ENCODE measurements at places on chromosomes 6 and 20. TPM values are rescaled to one million over a fixed set of nuclear protein-coding genes. Genes with fewer than 3 reads are reported as not detected.

SLC22A3 gene
- not detected for total RNA-seq

GRCh38 chr6:144104898-144105487, 9.6 kb upstream of the SF3B5 start:
- peak; percentile 81 for DNase-seq

- no peak for DNase-seq
Measured at GRCh38 chr6:85389151-85389797, 60.6 kb upstream of the NT5E start.

GRCh38 chr6:148851683-148852556, 105.1 kb downstream of the UST start:
- DNase-seq: no peak

DNA sequence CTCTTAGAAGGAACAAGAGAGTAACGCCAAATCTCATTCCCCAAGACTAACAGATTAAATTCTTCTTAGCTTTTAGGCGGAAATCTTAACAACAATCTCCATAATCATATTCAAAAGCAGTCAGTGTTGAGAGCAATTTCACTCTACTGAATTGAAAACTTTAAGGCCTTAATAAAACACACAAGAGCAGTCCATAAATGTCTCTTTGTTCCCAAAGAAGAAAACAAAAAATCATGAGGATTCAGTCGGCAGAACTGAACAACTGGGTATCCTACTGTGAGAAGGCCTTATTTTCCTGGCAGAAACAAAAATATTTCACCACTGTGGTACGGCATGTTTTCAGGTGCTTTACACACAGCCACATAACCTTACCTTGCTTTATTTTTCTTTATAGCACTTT, 14.4 kb downstream of the ABHD12 start:
- DNase-seq: no peak

GRCh38 chr20:62164879-62165761, 17.7 kb upstream of the MTG2 start:
- DNase-seq: no peak

CRYBG1 gene
- 47.2 TPM for total RNA-seq

RIMS4 gene
- total RNA-seq: not detected

DNA sequence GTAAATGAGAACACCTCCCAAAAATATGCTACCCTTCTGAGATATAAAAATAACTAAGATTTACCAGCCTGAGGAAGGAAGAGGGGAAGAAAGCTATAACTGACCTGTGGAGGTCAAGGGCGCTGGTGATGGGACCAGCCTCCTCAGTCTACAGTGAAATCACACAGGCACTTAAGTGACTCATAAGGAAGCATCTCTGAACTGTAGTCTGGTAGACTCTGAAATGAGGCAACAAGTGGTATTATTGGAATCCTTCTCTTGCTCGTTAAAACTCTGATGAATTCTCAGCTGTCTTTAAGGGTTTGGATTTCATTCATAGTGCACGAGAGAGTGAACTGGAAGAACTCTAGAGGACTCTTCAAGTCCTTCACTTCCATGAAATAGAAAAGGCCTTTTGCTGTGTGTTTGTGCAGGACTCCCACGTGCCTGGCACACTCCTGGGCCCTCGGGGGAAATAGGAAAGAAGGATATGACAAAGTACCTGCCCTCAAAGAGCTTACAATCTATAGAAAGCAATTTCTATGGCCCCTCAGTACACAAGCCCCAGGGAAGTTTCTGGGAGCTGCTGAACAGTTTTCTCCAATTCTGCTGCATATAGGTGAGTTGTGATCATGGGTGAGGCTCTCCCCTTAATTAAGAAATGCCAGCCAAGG, 231.8 kb upstream of the RREB1 start:
- no peak for DNase-seq

COL21A1 gene
- total RNA-seq: not detected

DNA sequence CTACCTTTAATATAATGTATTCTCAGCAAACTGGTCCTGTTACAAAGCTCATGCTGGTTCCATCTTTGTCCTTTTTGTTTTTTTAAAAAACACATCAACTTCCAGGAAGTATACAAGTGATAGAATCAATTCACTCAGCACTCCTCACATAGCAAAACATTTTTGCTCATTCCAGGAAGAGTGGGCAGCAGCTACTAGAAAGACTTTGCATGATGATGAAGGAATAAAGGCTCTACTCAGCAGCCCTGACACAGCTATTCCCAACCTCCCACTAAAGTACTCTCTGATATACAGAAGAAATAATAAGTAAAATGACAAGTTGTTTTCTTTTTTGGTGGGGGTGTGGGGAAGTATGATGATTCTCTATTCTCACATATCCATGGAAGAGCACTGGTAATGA, 61.2 kb downstream of the RGS17 start:
- no peak for DNase-seq

- DNase-seq: peak; percentile 6
Measured at GRCh38 chr6:101396548-101397173, 3.2 kb downstream of the GRIK2 start.

DNA sequence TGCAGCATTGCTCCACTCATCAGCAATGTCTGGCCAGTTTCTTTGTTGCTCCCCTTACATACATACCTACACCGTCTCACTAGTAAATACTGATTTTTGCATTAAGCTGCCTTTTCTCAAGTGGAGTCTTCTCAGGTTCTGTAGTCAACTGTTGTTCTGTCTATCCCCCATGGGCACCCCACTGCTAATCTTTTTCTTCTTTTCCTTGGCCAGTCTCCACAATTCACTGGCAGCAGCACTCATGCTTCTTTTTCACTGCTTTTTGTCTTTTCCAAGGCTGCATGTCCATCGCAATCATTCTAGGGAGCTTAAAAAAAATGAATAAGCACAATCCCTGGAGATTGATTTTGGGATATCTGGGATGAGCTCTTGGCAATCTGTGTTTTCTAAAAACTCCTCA, 10.3 kb upstream of the ERVFRD-1 start:
- DNase-seq: no peak

DNA sequence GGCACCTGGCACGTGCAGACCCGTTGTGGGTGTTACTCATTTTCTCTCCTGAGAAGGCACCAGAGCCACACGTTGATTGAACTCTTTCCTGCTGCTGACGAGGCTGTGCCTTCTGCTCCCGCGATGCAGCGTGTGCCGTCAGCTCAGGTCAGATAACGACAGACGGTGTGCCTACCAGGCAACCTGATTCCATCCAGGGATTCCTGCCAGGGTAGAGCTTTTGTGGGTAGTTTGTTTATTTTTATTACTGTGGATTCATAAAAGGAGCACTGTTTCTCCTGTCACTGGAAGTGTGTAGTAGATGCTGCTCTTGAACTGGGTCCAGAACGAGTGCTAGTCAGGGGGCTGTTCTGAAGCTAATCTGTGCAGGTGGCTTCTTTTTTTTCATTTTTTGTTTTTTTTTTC, 20.7 kb downstream of the PRPF6 start:
- DNase-seq: no peak

GRCh38 chr6:136051140-136051775, 198.9 kb downstream of the MTFR2 start:
- no peak for DNase-seq

SAMD5 gene
- total RNA-seq: not detected

DNA sequence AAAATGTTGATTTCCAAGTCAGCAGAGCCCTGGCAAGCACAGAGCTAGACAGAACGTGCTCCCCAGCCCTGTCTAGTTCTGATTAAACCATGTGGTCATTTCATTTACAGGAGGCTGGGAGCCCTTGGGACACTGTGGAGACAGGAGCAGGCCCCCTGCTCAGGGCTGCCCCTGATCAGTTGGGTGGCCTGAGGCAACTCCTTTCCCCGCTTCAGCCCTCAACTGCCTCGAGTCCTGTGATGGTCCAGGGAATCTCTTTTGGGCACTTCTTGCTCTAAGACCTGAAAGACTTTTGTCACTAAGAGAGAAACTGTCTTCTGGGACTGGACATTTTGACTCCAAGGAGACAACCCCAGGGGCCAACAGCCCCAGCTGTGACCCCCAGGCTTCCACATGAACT, 13.5 kb downstream of the DYNLRB1 start:
- DNase-seq: no peak

- DNase-seq: no peak
Measured at GRCh38 chr6:166369782-166370181, 13.0 kb downstream of the MPC1 start.

SEL1L2 gene
- total RNA-seq: not detected

GRCh38 chr6:134458857-134459657, 141.1 kb upstream of the SGK1 start:
- DNase-seq: no peak

ID4 gene
- total RNA-seq: not detected

BTN1A1 gene
- total RNA-seq: 0.74 TPM

LSM14B gene
- 55.0 TPM for total RNA-seq

PTK7 gene
- not detected for total RNA-seq

GRCh38 chr6:145699462-145699861, 35.9 kb downstream of the EPM2A start:
- DNase-seq: no peak

GRCh38 chr6:43298565-43299337, 691 bp downstream of the SLC22A7 start:
- DNase-seq: no peak

ARID1B gene
- total RNA-seq: 297 TPM

CHMP4B gene
- 81.6 TPM for total RNA-seq

DNA sequence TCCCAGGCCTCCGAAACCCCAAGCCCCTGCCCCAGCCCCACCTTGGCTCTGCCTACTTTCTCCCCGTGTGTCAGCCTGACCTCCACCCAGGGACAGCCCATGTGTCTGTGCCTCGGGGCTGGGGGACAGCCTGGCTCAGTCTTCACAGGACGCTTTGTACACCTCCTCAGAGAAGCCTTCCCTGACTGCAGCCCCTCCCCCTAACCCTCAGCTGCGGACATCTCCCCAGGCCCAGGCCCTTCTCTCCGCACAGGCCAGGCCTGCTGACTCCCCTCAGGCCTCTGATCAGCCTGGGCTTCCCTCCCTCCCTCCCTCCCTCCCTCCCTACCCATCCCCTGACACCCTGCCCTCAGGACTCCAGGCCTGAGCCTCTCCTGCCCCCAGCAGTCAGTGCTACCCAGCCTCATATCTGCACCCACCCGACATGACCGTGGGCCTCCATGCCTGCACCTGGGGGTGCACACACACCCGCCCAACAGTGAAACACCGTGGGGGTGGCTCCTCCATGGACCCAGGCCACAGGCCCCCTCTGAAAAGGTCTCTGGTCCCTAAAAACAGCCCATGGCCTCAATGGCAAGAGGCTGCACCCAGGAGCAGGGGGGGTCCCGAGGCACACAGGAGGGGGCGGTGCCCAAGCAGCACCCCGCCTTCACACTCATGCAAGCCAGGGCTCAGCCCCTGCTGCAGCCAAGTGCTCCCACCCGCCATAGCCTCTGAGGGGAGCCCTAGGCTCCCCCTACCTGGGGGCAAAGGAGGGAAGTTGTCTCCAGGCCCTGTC, 12.9 kb downstream of the LAMA5 start:
- no peak for DNase-seq

- no peak for DNase-seq
Measured at GRCh38 chr20:61760321-61760720, 305.4 kb downstream of the TAF4 start.

SCRT2 gene
- total RNA-seq: not detected

SLC35B2 gene
- 30.0 TPM for total RNA-seq

DNA sequence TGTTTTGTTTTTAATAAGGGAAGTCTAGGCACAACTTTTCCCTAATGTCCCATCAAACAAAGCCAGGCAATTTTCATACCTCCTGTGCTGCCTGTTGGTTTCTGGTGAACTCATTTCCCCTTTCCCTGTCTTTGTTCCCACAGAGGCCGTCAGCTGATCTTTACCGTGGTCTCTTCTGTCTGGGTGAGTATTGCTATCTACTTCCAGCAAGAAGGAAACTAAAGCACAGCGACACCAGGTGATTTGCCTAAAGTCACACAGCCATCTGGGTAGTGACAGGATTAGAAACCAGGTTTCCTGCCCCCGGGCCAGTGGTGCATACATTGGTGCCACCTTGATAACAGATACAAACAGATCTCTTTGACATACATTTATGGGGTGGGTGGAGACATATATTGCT, 59.6 kb downstream of the RAB44 start:
- DNase-seq: peak; percentile 80

TMEM74B gene
- 0.73 TPM for total RNA-seq

NKX2-4 gene
- not detected for total RNA-seq

DNA sequence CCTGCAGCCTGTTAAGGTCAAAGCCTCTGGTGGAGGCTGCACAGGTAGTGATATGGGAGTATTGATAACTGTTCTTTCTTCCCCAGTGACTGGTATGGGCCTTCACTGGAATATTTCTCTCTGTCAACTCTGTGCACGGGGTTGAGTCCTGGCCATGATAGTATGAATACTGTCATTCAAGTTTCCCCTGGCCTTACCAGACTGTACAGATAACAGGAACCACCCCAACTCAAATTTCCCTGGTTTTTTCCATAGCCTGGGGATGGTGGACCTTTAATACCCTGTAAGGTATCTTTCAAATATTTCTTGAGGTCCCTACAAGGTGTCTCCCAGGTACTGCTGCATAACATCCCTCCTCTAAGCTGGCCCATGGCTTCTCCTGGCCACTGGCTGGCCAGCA, 51.4 kb upstream of the TNFAIP3 start:
- no peak for DNase-seq

TFAP2A gene
- not detected for total RNA-seq

SLC9A8 gene
- total RNA-seq: 24.2 TPM

SLC17A2 gene
- not detected for total RNA-seq

DNA sequence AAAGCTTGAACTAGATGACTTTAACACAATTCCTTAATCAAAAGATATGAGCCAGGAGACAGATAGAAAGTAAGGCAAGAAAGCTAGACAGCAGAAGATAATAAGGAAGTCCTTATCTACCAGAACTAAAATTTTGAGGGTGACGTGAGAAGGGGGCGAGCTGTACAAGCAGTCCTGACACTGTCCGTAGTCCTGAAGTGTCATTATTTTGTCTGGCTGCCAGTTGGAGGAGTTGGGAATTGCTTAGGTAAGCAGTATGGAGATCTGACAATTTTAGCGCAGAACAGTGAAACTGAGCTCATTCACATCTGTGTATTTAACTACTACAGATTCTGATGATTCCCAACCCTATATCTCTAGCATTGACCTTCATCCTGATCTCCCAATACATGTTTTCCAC, 25.8 kb upstream of the CEP85L start:
- no peak for DNase-seq

TPD52L1 gene
- not detected for total RNA-seq

- DNase-seq: peak; percentile 67
Measured at GRCh38 chr6:63636518-63637021, 968 bp downstream of the PHF3 start.

- DNase-seq: peak; percentile 49
Measured at GRCh38 chr20:32359633-32360332, 1.7 kb downstream of the ASXL1 start.
